ENCODE measurements at places on chromosomes 7 and 10.
A peak's percentile ranks its signal among the peaks of the same experiment; 100 is the strongest.

GRCh38 chr7:66739477-66739876 lies 1.1 kb upstream of the RABGEF1 start:
- DNase-seq = no peak

GRCh38 chr7:116403265-116403664 lies 96.3 kb upstream of the CAV2 start:
- no peak for DNase-seq

GRCh38 chr7:12731775-12732174 lies 44.3 kb downstream of the ARL4A start:
- peak; percentile 26 for DNase-seq

DNA sequence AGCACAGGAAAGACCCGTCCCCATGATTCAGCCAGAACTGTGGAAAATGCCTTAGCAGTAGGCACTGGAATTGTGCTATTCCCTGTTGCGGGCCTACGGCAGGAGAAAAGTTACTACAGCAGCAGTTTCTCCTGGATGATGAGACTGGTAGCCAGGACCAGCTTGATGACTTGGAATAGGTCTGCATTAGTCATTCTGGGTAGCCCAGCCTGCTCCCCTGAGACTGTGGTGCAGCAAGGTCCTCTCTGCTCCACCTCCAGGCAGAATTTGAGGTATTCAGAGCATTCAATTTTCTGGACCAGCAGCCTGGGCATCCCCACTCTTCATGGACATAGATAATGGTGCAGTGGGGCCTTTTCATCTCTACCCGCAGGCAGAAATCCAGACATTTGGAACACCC lies 490.0 kb downstream of the SH2D4B start:
- DNase-seq = no peak

DNA sequence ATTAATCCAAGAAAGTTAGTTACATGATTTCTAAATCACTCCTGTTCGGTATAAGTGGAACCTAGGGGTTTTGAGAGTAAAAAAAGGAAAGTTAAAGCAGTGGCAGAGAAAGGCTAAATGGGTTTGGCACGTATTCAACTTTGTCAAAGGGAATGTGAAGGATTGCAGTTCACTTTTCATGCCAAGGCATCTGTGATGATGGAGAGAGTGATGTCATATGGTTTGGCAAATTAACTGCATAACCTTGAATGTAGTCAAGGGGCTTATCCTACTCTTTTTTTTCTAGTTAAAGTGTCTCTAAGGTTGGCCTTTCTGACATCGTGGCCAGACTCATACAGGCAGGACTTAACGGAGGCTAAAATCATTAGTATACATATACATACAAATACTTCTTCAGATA lies 277.8 kb downstream of the EXOC4 start:
- DNase-seq = no peak

- DNase-seq = no peak
Measured at GRCh38 chr7:100091411-100092181, 2.8 kb downstream of the COPS6 start.

DNA sequence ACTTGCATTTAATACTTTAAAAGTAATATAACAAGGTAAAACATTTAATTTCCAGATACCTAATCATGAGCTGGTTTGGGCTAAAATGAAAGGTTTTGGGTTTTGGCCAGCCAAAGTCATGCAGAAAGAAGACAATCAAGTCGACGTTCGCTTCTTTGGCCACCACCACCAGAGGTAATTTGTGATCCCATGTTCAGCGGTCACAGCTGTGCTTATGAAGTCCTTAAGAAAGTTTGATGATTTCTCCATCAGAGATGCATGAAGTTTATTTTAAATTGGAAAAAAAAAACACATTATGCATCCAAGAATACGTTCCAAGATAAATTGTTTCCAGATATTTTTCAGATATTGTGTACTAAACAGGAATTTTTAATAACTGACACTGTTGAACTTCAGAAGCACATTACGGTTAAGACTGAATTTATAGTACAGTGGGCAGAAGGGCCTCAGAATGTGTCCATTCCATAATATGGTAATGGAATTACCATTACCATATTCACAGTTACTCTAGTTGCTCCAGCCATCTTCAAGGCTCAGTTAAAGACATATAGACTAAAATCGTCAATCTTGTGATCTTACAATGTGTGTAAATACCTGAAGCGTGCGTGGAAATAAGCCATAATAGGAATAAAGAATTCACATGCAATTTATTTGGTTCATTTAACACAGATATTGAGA lies 106.8 kb downstream of the ZMYND11 start:
- no peak for DNase-seq

- DNase-seq = no peak
Measured at GRCh38 chr7:88638583-88638982, 120.9 kb upstream of the ZNF804B start.

GRCh38 chr7:154532771-154533170 lies 470.2 kb downstream of the PAXIP1 start:
- no peak for DNase-seq

DNA sequence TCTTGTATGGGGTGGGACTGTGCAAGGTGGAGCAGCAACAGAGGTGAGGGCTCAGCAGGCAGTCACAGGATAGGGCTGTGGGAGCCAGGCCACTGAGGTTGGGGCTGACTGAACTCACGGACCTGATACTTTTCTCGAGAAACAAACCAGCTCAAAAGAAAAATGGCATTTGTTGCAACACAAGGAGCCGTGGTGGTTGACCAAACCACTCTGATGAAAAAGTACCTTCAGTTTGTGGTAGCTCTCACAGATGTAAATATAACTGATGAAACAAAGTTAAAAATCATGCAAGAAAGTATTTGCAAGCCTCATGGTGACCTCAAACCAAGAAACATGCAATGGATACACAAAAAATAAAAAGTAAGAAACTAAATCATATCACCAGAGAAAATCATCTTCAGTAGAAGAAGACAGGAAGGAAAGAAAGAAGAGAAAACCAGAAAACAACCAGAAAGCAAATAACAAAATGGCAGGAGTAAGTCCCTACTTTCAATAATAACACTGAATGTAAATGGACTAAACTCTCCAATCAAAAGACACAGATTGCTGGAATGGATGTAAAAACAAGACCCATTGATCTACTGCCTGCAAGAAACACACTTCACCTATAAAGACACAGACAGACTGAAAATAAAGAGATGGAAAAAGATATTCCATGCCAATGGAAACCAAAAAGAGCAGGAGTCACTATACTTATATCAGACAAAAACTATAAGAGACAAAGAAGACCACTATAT lies 48.9 kb upstream of the DUSP5 start:
- DNase-seq = no peak

Data from CD4-positive, alpha-beta T cell treated with Interleukin-6 at 100 ng/mL for 8 hours (primary cell).